ENCODE measurements at places on chromosomes 11 and 22. TPM values are rescaled to one million over a fixed set of nuclear protein-coding genes. Genes with fewer than 3 reads are reported as not detected.

GRCh38 chr11:34158661-34159060 lies 53.2 kb downstream of the NAT10 start:
- DNase-seq = no peak

The DERL3 gene
- 0.40 TPM for total RNA-seq

The OR51B5 gene
- not detected for total RNA-seq

The C11orf65 gene
- total RNA-seq = under 0.01 TPM

The CXCR5 gene
- not detected for total RNA-seq

DNA sequence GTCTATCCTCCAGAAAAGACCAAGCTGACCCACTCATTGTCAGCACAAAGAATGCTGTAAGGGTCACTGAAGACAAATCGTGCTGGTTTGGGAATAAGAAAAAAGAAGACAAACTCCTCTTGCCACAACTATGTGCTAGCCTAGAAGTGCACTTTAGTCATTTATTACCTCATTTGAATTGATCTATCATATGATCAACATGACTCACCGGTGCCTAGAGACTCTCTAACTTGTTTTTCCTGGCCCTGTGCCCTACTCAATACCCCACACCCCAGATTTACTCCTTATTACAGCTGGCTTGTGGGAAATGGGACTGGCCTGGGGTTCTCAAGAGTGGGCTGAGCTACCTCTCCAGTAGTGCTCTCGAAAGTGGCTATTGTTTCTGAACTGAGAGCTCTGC lies 35.9 kb upstream of the HORMAD2 start:
- peak; percentile 90 for DNase-seq

The NXPE2 gene
- total RNA-seq = not detected

GRCh38 chr11:40542821-40543220 lies 916.6 kb downstream of the LRRC4C start:
- DNase-seq = no peak

DNA sequence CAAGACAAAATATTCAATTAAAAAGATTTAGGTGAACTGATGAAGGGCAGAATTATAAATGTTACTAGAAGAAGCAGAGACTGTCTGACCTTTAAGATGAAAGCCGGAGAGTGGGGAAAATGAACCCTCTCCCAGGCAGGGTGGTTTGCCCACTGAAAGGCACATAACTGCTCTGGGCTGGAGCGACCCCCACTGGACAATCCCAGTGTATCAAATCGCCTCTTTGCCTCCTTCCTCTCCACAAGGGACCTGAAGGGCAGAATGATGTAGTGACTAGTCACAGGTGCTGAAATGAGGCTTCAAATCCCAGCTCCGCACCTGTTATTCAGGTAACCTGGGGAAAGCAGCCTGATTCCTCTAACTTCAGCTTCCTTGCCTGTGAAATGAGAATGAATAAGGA lies 69.0 kb downstream of the EFCAB6 start:
- no peak for DNase-seq

DNA sequence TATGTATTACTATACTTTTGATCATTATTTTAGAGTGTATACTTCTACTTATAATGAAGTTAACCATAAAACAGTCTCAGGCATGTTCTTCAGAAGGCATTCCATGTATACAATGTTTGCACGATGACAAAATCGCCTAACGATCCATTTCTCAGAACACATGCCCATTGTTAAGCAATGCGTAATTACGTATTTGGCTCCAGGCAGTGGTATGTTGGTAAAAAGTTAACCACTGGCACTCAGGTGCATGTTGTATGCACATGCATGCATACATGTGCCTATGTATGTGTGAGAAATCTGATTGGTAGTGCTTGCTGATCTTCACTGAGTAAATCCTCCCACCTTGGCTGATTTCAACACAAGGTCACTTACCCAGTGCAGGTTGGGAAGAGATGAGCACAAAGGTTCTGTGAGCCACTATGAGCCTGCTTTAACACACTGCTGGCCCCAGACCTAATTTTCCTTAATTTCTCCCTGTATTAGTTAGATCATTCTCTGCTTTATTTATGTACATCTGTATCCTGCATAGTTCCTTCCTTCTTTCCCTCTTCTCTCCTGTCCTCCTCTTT lies 164.6 kb downstream of the ARHGAP42 start:
- DNase-seq = no peak

GRCh38 chr11:7532405-7533145 lies 18.8 kb downstream of the PPFIBP2 start:
- no peak for DNase-seq

GRCh38 chr11:17063171-17064002 lies 14.1 kb downstream of the RPS13 start:
- peak; percentile 58 for DNase-seq

The PIH1D2 gene
- total RNA-seq = 0.40 TPM

The RIBC2 gene
- total RNA-seq = 0.22 TPM

GRCh38 chr11:299081-299891 lies at the start of gene IFITM5:
IFITM5 (minus strand) TSS chr11:299526; CDS start chr11:299490, 36 bp downstream.
- no peak for DNase-seq

The MIAT gene
- 0.22 TPM for total RNA-seq

- DNase-seq = no peak
These were observed 144.0 kb upstream of the GRK3 start for GRCh38 chr22:25420471-25420924.

The SCGB2A2 gene
- not detected for total RNA-seq

DNA sequence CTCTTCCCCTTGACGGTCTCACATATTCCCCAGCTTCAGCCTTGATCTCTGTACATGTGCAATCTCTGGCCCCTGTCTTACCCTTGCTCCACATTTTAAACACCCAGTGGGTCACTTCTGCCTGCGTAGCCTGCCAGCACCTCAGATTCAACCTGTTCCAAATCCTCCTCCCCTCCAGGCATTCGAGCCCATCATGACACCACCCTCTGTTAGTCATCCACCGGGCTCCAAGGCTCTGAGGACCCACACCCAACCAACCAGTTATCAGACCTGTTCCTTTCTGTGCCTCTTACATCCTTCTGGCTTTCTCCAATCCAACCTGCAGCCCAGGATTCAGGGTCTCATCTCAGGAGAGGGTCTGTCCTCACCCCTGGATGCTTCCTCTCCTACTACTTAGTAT lies 119.8 kb upstream of the TBCEL start:
- no peak for DNase-seq

GRCh38 chr22:25362883-25363240 lies 143.4 kb downstream of the CRYBB2 start:
- DNase-seq = no peak

DNA sequence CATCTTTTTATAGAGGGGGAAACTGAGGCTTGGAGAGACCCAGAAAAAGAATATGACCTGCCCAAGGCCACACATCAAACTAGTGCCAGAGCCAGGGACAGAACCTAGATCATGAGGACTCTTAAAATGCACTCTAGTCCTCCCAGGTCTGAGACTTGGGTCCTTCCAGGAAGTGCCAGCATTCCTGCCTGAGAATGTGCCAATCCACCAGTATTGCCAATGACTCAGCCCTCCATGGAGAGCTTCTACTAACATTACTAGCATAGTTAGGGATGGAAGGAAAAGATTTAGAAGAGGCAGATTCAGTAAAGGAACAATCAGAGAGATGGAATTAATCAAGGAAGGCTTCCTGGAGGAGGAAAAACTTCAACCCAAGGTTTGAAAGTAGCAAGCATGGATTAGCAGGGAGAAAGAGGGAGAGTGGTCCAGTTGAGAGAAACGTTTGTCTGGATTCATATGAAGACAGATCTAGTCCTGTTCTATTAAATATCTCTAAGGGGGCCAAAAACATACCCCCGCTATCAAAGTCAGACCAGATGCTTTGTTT lies 20.1 kb upstream of the SMIM35 start:
- no peak for DNase-seq

The KRTAP5-10 gene
- not detected for total RNA-seq

- no peak for DNase-seq
These were observed 13.0 kb downstream of the OR52N4 start for GRCh38 chr11:5767056-5767455.

DNA sequence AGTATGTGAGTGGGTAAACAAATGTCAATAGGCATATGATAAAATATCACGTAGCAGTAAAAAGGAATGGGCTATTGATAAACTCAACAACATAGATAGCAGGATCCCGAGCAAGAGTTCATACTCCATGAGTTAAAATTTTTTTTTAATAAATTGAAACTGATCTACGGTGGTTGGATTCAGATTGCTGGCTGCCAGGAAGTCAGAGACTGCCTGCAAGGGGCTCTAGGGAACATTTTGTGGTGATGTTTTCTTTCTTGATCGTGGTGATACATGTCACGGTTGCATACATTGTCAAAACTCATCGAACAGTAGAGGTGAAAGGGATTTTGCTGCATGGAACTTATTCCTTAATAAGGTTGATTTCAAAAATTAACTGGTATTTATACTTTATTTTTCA lies 62.6 kb upstream of the WNT7B start:
- DNase-seq = no peak

DNA sequence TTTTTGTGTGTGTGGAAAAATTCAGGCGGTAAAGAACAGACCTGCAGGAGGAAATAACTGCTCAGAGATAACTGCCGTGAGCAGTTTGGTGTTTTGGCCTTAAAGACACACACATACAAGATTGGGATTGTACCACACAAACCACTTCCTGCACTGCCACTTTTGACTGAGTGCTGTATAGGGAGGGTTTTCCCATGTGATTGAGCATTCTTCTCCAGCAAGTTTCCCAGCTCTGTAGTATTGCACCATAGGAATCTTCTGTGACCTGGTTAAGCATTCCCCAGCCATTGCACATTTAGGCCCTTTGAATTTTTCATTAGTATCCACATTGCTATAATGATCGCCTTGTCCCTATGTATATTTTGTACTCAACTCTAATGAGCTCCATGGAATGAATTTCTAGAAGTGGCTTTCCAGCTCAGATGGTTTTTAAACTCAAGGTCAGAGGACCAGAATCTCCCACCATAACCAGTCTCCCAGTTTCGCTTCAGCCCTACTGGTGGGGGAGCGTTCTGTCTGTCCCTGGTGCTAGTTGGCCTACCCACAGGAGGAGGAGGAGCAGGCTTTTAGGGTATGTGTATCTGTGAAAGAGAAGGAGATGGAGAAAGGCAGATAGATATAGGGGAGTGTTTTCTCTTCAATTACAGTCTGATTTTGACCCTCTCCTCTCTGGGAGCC lies 9.3 kb downstream of the CD82 start:
- peak; percentile 83 for DNase-seq

GRCh38 chr11:60594998-60595642 lies 79.9 kb downstream of the MS4A13 start:
- DNase-seq = no peak

The SLC22A9 gene
- not detected for total RNA-seq

DNA sequence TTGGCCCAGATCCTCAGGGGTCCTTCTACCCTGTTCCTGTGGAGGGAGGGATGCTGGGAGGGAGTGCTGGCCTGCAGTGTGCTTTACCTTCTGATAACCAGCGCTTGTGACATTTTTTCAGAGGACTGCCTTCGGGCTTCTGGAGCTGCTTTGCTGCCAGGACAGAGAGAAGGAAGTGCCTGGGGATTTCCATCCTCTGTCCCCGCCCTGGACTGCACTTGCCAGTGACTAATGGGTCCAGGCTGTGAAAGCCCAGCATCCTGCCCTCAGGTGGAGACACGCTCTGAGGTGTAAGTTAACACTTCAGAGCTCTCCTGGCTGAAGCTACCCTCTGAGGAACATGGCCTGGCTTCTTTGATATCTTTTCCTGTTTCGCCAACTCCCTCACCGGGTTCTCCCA lies 158.7 kb upstream of the SYT13 start:
- peak; percentile 10 for DNase-seq

The SAA1 gene
- total RNA-seq = not detected

The MUC5AC gene
- not detected for total RNA-seq

GRCh38 chr11:64842851-64843685 lies 1.4 kb downstream of the CDC42BPG start:
- no peak for DNase-seq

The TMA7B gene
- not detected for total RNA-seq

DNA sequence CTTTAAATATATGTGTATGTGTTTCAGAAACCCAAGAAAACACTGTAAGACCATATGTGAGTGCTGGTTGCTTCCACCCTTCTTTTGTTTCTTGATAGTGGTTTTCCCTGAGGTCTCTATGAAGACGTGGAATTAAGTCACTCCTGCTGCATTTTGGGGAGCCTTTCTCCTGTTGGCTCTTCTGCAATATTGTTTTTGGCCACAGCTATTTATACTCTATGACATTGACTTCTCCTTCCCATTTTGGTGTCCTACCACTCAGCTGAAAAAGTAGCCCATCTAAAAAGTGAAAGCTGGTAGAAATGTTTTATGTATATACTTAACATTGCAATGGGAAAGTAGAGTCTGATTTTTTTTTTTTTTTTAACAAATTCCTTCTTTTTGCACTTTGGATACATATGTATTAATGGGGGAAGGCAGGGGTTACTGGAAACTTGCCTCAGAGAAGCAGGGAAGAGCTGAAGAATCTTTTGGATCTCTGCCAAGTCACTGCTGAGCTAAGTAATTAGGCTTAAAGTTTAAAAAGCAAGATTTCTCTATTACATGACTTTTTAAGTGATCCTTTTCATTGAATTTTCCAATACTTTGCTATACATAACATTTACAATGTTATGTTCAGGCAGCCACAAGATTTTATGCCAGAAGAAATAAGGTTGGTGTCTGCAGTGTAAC lies 1.8 kb downstream of the TTC17 start:
- peak; percentile 8 for DNase-seq

- no peak for DNase-seq
These were observed 13.5 kb downstream of the MS4A10 start for GRCh38 chr11:60798631-60799030.

GRCh38 chr11:72119198-72119597 lies 6.7 kb upstream of the ANAPC15 start:
- DNase-seq = no peak

DNA sequence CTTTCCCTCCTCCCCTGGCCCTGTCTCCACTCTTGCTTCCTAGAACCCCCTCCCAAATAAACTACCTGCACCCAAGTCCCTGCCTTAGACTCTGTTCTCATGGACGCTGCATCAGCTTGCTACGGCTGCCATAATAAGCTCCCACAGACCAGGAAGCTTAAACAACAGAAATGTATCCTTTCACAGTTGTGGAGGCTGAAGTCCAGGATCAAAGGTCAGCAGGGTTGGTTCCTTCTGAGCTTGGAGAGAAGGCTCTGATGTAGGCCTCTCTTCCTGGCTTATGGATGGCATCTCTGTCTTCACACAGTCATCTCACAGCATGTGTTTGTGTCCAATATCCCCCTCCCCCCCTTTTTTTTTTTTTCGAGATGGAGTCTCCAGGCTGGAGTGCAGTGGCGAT lies 23.4 kb downstream of the CBX7 start:
- DNase-seq = no peak

The IL18BP gene
- total RNA-seq = 1.1 TPM

Measured in lung microvascular endothelial cell (primary cell).